Type B pancreatic cell (in vitro differentiated cells): ENCODE measurements at places on chromosomes 4 and X.

DNA sequence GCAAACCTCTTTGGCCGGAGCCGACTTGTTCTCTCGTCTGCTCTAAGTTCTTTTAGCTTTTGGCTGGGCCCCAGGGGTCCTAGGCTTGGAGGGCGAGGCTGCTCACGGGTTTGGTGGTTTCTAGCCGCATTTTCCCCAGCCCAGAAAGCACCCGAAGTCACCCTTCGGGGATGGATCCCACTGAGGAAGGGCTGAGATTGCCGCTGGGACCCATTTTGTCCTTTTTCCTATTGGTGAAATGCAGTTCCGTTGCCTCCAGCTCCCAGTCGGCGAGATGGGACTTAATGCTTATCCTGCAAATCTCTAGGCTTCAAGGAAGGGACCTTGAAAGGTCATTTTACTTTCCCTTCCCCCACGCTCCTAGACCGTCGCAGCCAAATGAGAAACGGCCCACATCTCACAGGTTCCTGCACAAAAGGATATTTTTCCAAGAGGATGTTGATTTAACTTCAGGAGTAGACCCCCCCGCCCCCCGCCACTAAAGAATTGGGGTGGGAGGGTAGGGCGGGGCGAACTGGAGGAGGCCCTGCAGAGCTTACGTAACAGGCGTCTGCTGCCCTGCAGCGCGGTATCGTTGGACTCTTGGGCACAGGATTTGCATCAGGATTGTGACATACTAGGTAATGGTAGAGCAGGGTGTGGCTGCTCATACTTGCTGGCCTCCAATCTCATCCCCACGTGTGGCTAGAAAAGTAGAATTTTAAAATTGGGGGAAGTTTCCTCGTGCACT lies 564 bp downstream of the PGK1 start:
- H3K4me3 ChIP-seq, result peak overlapping the region; percentile 88
- DNase-seq, result no peak
- peak overlapping the region; percentile 81 for H3K27ac ChIP-seq
- H3K4me1 ChIP-seq, result peaks cover 26% of the 10 kb centered on the region
- H3K36me3 ChIP-seq, result peaks cover 4% of the 10 kb centered on the region

- peaks cover 3% of the 10 kb centered on the region for H3K36me3 ChIP-seq
- DNase-seq, result no peak
- H3K4me1 ChIP-seq, result peaks cover 22% of the 10 kb centered on the region
- H3K27ac ChIP-seq, result peak overlapping the region; percentile 11
- peak overlapping the region; percentile 9 for H3K4me3 ChIP-seq
Measured at GRCh38 chrX:3393178-3393577, 46.7 kb upstream of the MXRA5 start.

DNA sequence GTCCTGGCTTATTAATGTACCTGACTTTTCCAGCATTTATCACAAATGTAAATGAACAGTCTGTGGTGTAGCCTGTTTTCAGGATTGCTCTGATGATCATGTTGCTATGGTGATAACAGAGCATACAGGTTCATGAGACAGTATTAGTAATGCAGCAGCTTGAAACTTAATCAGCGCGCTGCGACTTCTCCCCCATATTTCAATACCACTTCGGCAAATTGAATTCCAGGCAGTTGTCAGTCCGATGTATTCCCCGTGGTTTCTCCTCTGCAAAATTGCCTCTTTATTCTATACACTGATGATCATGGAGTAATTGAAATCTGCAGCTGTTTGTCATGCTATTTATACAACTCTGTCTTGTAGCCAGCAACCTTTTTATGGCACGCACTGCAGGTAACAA lies 239.3 kb downstream of the C4orf33 start:
- H3K36me3 ChIP-seq, result no peaks in the 10 kb centered on the region
- H3K27me3 ChIP-seq, result peaks cover 3% of the 10 kb centered on the region
- no peak for DNase-seq
- no peak overlapping the region for H3K27ac ChIP-seq
- no peak overlapping the region for H3K4me3 ChIP-seq

- no peak overlapping the region for H3K4me3 ChIP-seq
- H3K27me3 ChIP-seq, result no peaks in the 10 kb centered on the region
- peak overlapping the region; percentile 1 for H3K27ac ChIP-seq
- H3K4me1 ChIP-seq, result peaks cover 5% of the 10 kb centered on the region
- no peaks in the 10 kb centered on the region for H3K36me3 ChIP-seq
Measured at GRCh38 chr4:179584101-179584500, 2141.9 kb upstream of the AGA start.

GRCh38 chr4:1327526-1328266 lies 19.3 kb upstream of the UVSSA start:
- DNase-seq, result no peak
- no peak overlapping the region for H3K4me3 ChIP-seq
- no peaks in the 10 kb centered on the region for H3K36me3 ChIP-seq
- H3K27me3 ChIP-seq, result no peaks in the 10 kb centered on the region

DNA sequence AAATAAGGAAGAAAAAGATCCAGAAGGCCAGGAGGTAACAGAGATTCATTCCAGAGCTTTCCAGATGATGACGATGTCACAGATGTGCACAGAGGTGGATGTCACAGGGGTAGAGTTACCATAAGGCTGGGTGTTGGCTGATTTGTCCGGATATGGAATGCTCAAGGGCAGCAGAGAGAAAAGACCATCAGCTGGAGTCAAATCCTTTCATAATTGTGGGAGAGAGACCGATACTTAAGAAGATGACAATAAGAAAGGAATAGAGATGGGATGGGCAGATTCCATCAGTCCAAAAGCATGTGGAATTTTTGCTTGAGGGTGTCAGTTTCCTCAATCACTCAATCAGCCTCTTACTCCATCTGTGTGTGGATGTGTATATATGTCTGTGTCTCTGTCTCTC lies 150.4 kb downstream of the CENPC start:
- H3K4me3 ChIP-seq, result no peak overlapping the region
- peak overlapping the region; percentile 34 for H3K27ac ChIP-seq
- no peaks in the 10 kb centered on the region for H3K4me1 ChIP-seq
- DNase-seq, result no peak
- peaks cover 3% of the 10 kb centered on the region for H3K27me3 ChIP-seq

GRCh38 chr4:121789455-121789854 lies 11.7 kb upstream of the EXOSC9 start:
- H3K36me3 ChIP-seq, result no peaks in the 10 kb centered on the region
- H3K4me3 ChIP-seq, result no peak overlapping the region
- peaks cover 29% of the 10 kb centered on the region for H3K27me3 ChIP-seq
- no peaks in the 10 kb centered on the region for H3K4me1 ChIP-seq
- DNase-seq, result no peak

- peaks cover 3% of the 10 kb centered on the region for H3K27me3 ChIP-seq
- H3K4me1 ChIP-seq, result no peaks in the 10 kb centered on the region
- DNase-seq, result no peak
- no peak overlapping the region for H3K4me3 ChIP-seq
Measured at GRCh38 chr4:105624530-105624929, 72.1 kb downstream of the ARHGEF38 start.

GRCh38 chrX:67922966-67923365 lies 379.1 kb downstream of the AR start:
- H3K36me3 ChIP-seq, result no peaks in the 10 kb centered on the region
- no peaks in the 10 kb centered on the region for H3K4me1 ChIP-seq
- H3K27me3 ChIP-seq, result no peaks in the 10 kb centered on the region
- no peak overlapping the region for H3K27ac ChIP-seq
- DNase-seq, result no peak
